A549 treated with ZK216348 at 1 μM for 4 hours (cell line): ENCODE measurements at places on chromosomes 12 and 14. TPM values are rescaled to one million over a fixed set of nuclear protein-coding genes. Genes with fewer than 3 reads are reported as not detected.

SMAGP gene
- 23.9 to 26.6 TPM (median 24.1 TPM) in 5 replicates for total RNA-seq

BCL2L14 gene
- total RNA-seq, result not detected in 5 replicates

FOXN4 gene
- total RNA-seq, result 0.07 TPM in 1 of 5 replicates, not detected in the others

NYNRIN gene
- 0.25 to 0.57 TPM (median 0.27 TPM) in 5 replicates for total RNA-seq

ATXN2 gene
- total RNA-seq, result 42.2 to 56.6 TPM (median 51.6 TPM) in 5 replicates

PAH gene
- total RNA-seq, result not detected in 5 replicates

CATSPERB gene
- not detected in 5 replicates for total RNA-seq

LBHD2 gene
- 0.50 TPM in 1 of 5 replicates, not detected in the others for total RNA-seq

NRXN3 gene
- total RNA-seq, result 1.0 to 1.3 TPM (median 1.2 TPM) in 5 replicates

TPPP2 gene
- not detected in 5 replicates for total RNA-seq

PDE3A gene
- total RNA-seq, result 1.8 to 4.4 TPM (median 3.5 TPM) in 5 replicates

RNF31 gene
- 14.7 to 35.4 TPM (median 31.7 TPM) in 5 replicates for total RNA-seq

ZDHHC22 gene
- total RNA-seq, result 0.13 to 0.20 TPM (median 0.20 TPM) in 5 replicates

SMOC1 gene
- total RNA-seq, result 15.9 to 25.5 TPM (median 19.2 TPM) in 5 replicates

KLRG1 gene
- total RNA-seq, result 1.2 to 1.7 TPM (median 1.6 TPM) in 5 replicates

PLEKHD1 gene
- total RNA-seq, result 0.05 TPM in 2 of 5 replicates, not detected in the others

RASSF8 gene
- 7.2 to 12.6 TPM (median 9.7 TPM) in 5 replicates for total RNA-seq

LRP1-AS gene
- not detected in 5 replicates for total RNA-seq

STON2 gene
- total RNA-seq, result 0.93 to 1.6 TPM (median 1.0 TPM) in 5 replicates

C12orf75 gene
- 115 to 186 TPM (median 120 TPM) in 5 replicates for total RNA-seq

ZFHX2 gene
- total RNA-seq, result 0.85 to 1.8 TPM (median 1.3 TPM) in 5 replicates

OR6C65 gene
- not detected in 5 replicates for total RNA-seq

MAX gene
- total RNA-seq, result 51.1 to 58.8 TPM (median 55.7 TPM) in 5 replicates

SYNE3 gene
- 0.17 to 0.59 TPM (median 0.51 TPM) in 5 replicates for total RNA-seq

CKAP4 gene
- total RNA-seq, result 75.9 to 92.7 TPM (median 88.9 TPM) in 5 replicates

SERPINA9 gene
- total RNA-seq, result not detected in 5 replicates

CRIP1 gene
- total RNA-seq, result 1,412 to 1,892 TPM (median 1,789 TPM) in 5 replicates

IL23A gene
- total RNA-seq, result 0.31 to 0.70 TPM (median 0.46 TPM) in 5 replicates

CCDC38 gene
- 0.09 to 0.13 TPM in 2 of 5 replicates, not detected in the others for total RNA-seq

TMEM263 gene
- 26.4 to 34.9 TPM (median 28.5 TPM) in 5 replicates for total RNA-seq

SLC39A5 gene
- total RNA-seq, result 0.21 TPM in 1 of 5 replicates, not detected in the others

PLEKHH1 gene
- 3.3 to 5.4 TPM (median 3.7 TPM) in 5 replicates for total RNA-seq

ARMH4 gene
- 0.53 to 1.1 TPM (median 0.62 TPM) in 5 replicates for total RNA-seq

OLR1 gene
- total RNA-seq, result 0.40 to 2.4 TPM (median 0.95 TPM) in 5 replicates

TTC7B gene
- 12.9 to 23.5 TPM (median 19.9 TPM) in 5 replicates for total RNA-seq

TRPV4 gene
- total RNA-seq, result 0.07 to 0.18 TPM (median 0.09 TPM) in 5 replicates
